PC-3 (cell line): ENCODE measurements at places on chromosomes 5 and 9. TPM values are rescaled to one million over a fixed set of nuclear protein-coding genes. Genes with fewer than 3 reads are reported as not detected.

The FYB1 gene
- 0.81 and 1.1 TPM in 2 replicates for total RNA-seq

DNA sequence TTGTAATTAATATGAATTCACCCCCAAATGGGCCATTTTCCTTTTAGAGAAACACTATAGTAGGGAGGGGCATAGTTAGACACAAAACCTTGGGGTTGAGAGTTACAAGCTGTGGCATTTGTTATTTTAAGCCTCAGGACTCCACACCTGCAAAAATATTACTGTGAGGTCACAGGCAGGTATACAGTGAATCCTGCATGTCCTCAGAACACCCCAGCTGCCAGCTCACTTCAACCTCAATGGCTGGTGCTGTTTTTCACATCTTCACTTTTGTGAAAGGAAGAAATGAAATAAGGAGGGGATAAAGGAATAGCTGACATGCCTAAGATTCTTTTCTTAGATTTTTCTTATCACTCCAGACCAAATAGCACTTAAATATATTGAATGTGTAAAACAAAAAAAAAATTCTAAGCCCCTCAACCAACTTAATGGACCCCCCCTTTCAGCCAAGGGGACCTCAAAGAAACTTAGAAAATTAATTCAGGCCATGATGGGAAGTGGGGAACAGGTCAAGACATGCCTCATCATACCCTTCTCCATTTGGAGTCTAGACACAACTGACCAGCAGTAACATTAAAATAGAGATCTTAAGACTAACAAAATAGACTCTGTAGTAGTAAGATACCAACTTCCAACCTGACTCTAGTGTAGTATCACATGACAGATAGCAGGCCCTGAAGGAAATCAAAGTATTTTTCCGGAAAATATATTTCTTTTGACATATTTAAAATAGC, 9.2 kb downstream of the C9orf85 start:
- no peak for DNase-seq

DNA sequence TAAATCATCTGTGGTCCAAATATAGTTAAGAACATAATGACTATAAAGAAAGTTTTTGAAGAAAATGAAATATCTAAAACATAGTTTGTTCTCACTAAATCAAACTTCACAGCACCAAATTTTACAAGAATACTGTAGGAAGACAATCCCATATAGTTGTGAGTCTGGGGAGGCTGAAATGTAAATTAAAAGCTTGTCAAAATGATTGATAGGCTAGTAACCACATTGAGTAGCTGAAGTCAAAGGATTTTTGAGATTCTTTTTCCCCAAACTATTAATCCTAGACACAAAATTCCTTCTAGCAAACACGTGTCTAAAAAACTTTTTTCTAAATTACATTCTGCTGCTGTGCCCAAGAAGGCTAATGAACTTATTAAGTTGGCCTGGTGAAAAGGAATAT, 13.0 kb downstream of the BHMT start:
- DNase-seq: no peak

DNA sequence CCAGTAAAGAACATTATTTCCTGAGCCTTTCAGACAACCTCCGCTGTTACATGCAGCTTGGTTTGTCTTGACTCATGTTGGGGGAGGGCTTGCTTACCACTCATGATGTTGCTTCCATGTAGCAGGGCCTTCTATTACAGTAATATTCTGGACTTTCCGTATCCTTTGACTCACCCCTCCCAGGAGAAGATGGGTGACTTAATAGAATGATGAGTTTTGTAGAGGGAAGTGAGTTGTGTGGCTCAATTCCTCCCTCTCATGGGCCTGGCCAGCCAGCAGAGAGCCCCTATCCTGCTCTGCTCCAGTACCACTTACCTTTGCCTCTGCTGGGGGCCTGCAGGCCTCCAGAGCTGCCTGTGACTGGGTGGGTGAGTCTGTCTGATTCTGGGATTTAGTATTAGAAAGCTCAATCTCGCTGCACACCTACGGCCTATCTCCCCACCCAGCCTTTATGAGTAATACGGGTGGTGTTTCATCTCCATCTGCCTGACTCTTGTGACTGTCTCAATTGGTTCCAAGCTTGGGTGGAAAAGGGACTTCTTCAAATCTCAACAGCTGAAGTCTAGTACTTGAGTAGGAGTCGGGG, 52.6 kb upstream of the KLF9 start:
- peak; percentile 15 for DNase-seq
